ENCODE measurements at places on chromosomes 3 and 15. TPM values are rescaled to one million over a fixed set of nuclear protein-coding genes. Genes with fewer than 3 reads are reported as not detected.

The ASB14 gene
- not detected for total RNA-seq

- H3K36me3 ChIP-seq, result no peaks in the 10 kb centered on the region
- H3K27me3 ChIP-seq, result no peaks in the 10 kb centered on the region
- DNase-seq, result peak; percentile 35
Measured at GRCh38 chr3:14869917-14870782, 51.4 kb downstream of the FGD5 start.

The XCR1 gene
- total RNA-seq, result not detected

GRCh38 chr15:68407886-68408881 lies 23.8 kb downstream of the ITGA11 start:
- H3K27me3 ChIP-seq, result no peaks in the 10 kb centered on the region
- H3K4me3 ChIP-seq, result no peak overlapping the region
- H3K36me3 ChIP-seq, result no peaks in the 10 kb centered on the region
- no peaks in the 10 kb centered on the region for H3K4me1 ChIP-seq
- DNase-seq, result peak; percentile 19

- no peaks in the 10 kb centered on the region for H3K4me1 ChIP-seq
- H3K4me3 ChIP-seq, result no peak overlapping the region
- no peaks in the 10 kb centered on the region for H3K27me3 ChIP-seq
- no peak for DNase-seq
- H3K36me3 ChIP-seq, result no peaks in the 10 kb centered on the region
Measured at GRCh38 chr15:73724212-73724611, 28.9 kb downstream of the INSYN1 start.
